Upper lobe of right lung (tissue), 1 donor: ENCODE measurements at places on chromosomes 12 and 14.

DNA sequence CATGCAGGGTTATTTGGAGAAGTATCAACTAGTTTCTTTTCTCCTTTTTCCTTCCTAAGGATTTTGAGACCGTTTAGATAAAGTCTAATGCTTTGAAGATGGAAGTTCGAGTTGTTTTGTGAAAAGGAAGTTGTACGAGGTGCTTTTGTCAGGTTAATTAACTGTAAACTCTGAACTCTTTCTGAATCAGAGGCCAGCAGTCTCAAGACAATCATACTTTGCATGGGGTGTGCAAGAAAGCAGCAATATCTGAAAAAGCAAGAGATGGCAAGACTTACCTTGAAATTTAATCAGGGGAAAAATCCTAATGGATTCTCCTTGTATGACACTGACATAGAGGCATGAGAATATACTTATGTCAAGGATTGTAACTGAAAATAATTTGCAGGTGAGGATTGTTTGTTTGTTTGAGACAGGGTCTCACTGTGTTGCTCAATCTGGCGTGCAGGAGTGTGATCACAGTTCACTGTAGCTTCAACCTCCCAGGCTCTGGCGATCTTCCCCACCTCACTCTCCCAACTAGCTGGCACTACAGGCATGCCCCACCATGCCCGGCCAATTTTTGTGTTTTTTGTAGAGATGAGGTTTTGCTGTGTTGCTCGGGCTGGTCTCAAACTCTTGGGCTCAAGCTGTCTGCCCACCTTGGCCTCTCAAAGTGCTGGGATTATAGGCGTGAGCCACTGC lies 170.2 kb upstream of the HMGA2 start:
- H3K27me3 ChIP-seq, result no peaks in the 10 kb centered on the region
- no peak overlapping the region for H3K27ac ChIP-seq
- H3K4me3 ChIP-seq, result no peak overlapping the region
- no peaks in the 10 kb centered on the region for H3K36me3 ChIP-seq
- H3K4me1 ChIP-seq, result no peaks in the 10 kb centered on the region

DNA sequence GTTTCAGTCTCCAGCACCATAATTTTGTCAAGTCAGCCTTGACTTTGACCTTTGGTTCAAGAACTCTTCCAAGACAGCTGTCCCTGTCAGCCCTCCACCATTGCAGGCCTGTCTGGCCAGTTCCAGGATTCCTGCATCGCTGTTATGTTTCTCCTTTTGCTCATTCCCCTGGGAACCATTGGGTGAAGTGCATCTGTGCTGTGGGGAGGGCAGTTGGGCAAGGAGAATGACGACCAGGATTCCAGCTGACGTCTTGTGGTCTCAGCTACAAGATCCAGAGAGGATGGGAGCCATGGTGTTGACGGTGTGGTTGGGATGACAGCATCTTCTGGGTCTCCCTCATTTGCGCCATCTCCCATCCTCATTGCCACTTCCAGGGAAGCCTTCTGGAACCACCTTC lies 45.9 kb upstream of the SLC24A4 start:
- H3K27me3 ChIP-seq, result peaks cover 12% of the 10 kb centered on the region
- no peak overlapping the region for H3K4me3 ChIP-seq
- no peaks in the 10 kb centered on the region for H3K36me3 ChIP-seq
- no peak for DNase-seq

DNA sequence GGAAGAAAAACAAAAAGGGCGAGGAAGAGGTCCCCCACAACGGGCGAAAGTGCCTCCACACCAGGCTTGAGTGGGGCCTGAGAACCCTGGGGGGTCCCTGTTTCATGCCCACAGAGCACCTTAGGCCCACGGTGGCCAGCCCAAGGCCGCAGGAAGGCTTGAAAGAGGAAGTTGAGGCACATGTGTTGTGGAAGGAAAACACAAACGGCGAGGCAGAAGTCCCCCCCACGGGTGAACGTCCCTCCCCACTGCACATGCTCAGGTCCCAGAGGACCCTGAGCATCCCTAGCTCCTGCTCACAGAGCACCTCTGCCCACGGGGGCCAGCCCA lies 371.5 kb downstream of the ALG10 start:
- DNase-seq, result peak; percentile 40
- no peak overlapping the region for H3K4me3 ChIP-seq
- H3K36me3 ChIP-seq, result no peaks in the 10 kb centered on the region
- no peak overlapping the region for H3K27ac ChIP-seq
- no peaks in the 10 kb centered on the region for H3K27me3 ChIP-seq
- H3K4me1 ChIP-seq, result no peaks in the 10 kb centered on the region

GRCh38 chr12:94133964-94134795 lies 14.2 kb upstream of the PLXNC1 start:
- H3K4me1 ChIP-seq, result no peaks in the 10 kb centered on the region
- H3K4me3 ChIP-seq, result no peak overlapping the region
- H3K36me3 ChIP-seq, result no peaks in the 10 kb centered on the region

- no peaks in the 10 kb centered on the region for H3K4me1 ChIP-seq
- H3K4me3 ChIP-seq, result no peak overlapping the region
- no peak overlapping the region for H3K27ac ChIP-seq
- no peaks in the 10 kb centered on the region for H3K27me3 ChIP-seq
- DNase-seq, result no peak
Observed at GRCh38 chr12:61810486-61810885, 449.7 kb upstream of the USP15 start.

- H3K27ac ChIP-seq, result no peak overlapping the region
- H3K4me1 ChIP-seq, result peaks cover 11% of the 10 kb centered on the region
- H3K27me3 ChIP-seq, result no peaks in the 10 kb centered on the region
- no peak for DNase-seq
- no peak overlapping the region for H3K4me3 ChIP-seq
- no peaks in the 10 kb centered on the region for H3K36me3 ChIP-seq
Observed at GRCh38 chr14:56152221-56152620, 34.0 kb downstream of the PELI2 start.

GRCh38 chr14:38124506-38124905 lies 83.2 kb upstream of the SSTR1 start:
- H3K4me1 ChIP-seq, result no peaks in the 10 kb centered on the region
- H3K4me3 ChIP-seq, result no peak overlapping the region
- H3K27me3 ChIP-seq, result no peaks in the 10 kb centered on the region
- no peak for DNase-seq
- no peak overlapping the region for H3K27ac ChIP-seq

- no peaks in the 10 kb centered on the region for H3K4me1 ChIP-seq
- no peak overlapping the region for H3K4me3 ChIP-seq
- no peak overlapping the region for H3K27ac ChIP-seq
- no peaks in the 10 kb centered on the region for H3K27me3 ChIP-seq
- no peaks in the 10 kb centered on the region for H3K36me3 ChIP-seq
Observed at GRCh38 chr12:1273051-1273450, 282.0 kb downstream of the ERC1 start.

GRCh38 chr12:122951406-122951805 lies 14.9 kb downstream of the ABCB9 start:
- no peaks in the 10 kb centered on the region for H3K27me3 ChIP-seq
- no peak overlapping the region for H3K4me3 ChIP-seq
- no peak for DNase-seq
- H3K4me1 ChIP-seq, result peaks cover 10% of the 10 kb centered on the region
- no peak overlapping the region for H3K27ac ChIP-seq

GRCh38 chr14:54261283-54261682 lies 135.5 kb upstream of the CDKN3 start:
- no peak for DNase-seq
- H3K4me3 ChIP-seq, result no peak overlapping the region
- H3K27ac ChIP-seq, result no peak overlapping the region
- H3K36me3 ChIP-seq, result no peaks in the 10 kb centered on the region

DNA sequence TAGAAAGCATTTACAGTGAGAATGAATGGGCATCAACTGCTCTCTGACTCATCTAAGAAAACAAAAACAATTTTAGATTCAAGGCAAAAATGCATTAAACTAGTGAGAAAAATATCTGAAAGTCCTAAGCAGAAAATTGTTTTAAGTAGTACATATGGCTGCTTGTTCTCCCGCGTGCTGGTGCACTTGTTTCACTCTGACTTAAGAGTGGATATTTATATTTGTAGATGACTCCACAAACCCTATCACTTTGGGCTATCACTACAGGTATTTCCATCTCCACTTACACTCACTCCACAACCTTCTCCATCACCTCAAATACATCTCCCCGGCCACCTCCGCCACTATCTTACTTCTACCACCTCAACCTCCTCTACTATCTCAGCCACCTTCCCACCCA lies 253.9 kb upstream of the EGLN3 start:
- H3K27ac ChIP-seq, result no peak overlapping the region
- no peaks in the 10 kb centered on the region for H3K4me1 ChIP-seq
- H3K27me3 ChIP-seq, result peaks cover 13% of the 10 kb centered on the region
- H3K36me3 ChIP-seq, result no peaks in the 10 kb centered on the region
- no peak overlapping the region for H3K4me3 ChIP-seq

- no peaks in the 10 kb centered on the region for H3K4me1 ChIP-seq
- no peak for DNase-seq
- H3K27me3 ChIP-seq, result peaks cover 10% of the 10 kb centered on the region
- no peak overlapping the region for H3K27ac ChIP-seq
Observed at GRCh38 chr12:51538599-51538998, 52.4 kb upstream of the SCN8A start.

- H3K4me1 ChIP-seq, result no peaks in the 10 kb centered on the region
- H3K27ac ChIP-seq, result no peak overlapping the region
- H3K36me3 ChIP-seq, result no peaks in the 10 kb centered on the region
- no peaks in the 10 kb centered on the region for H3K27me3 ChIP-seq
- DNase-seq, result peak; percentile 40
- H3K4me3 ChIP-seq, result no peak overlapping the region
Observed at GRCh38 chr12:55696796-55697462, 10.8 kb downstream of the ITGA7 start.

DNA sequence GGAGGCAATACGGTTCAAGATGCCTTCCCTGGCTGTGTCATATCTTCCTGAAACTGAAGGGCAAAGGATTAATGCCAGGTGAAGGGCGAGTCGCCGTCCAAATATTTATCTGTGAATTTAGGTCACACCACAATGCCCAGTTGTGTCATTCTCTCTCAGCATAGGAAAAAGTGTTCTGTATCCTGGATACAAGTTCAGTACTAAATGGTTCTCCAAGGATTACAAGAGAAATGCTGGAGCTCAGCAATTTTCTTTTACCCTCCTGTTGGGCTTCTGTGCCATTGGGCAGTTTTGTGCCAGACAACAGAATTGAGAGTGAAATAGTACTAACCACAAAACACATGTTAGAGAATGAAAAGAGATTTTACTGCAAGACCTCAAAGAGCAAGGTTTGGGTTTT lies 493.9 kb downstream of the EGLN3 start:
- no peaks in the 10 kb centered on the region for H3K27me3 ChIP-seq
- H3K4me1 ChIP-seq, result no peaks in the 10 kb centered on the region
- no peak overlapping the region for H3K4me3 ChIP-seq
- no peaks in the 10 kb centered on the region for H3K36me3 ChIP-seq
- H3K27ac ChIP-seq, result no peak overlapping the region

DNA sequence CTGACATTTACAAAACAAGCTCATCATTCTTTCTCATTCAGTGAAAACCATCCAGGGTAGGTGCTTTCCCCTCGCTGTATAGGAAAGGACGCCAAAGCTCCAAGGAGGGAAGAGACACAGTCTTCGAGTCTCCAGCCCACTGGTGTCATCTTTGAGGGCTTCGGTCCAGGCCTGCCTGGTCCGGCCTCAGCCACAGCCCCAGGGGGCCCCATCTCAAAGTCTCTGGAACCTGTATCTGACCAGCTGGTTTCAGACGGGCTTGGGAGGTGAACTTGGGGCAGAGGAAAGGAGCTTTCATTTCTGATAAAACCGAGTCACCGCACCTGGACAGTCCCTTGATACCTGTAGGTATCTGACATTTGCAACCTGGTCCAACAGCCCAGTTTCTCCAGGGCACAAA lies 229.5 kb upstream of the RTL1 start:
- no peak overlapping the region for H3K4me3 ChIP-seq
- peaks cover 10% of the 10 kb centered on the region for H3K27me3 ChIP-seq
- no peaks in the 10 kb centered on the region for H3K36me3 ChIP-seq

- peaks cover 37% of the 10 kb centered on the region for H3K27me3 ChIP-seq
- H3K4me3 ChIP-seq, result no peak overlapping the region
- DNase-seq, result peak; percentile 58
- no peaks in the 10 kb centered on the region for H3K36me3 ChIP-seq
Observed at GRCh38 chr12:113062502-113063395, 6.2 kb downstream of the DTX1 start.

DNA sequence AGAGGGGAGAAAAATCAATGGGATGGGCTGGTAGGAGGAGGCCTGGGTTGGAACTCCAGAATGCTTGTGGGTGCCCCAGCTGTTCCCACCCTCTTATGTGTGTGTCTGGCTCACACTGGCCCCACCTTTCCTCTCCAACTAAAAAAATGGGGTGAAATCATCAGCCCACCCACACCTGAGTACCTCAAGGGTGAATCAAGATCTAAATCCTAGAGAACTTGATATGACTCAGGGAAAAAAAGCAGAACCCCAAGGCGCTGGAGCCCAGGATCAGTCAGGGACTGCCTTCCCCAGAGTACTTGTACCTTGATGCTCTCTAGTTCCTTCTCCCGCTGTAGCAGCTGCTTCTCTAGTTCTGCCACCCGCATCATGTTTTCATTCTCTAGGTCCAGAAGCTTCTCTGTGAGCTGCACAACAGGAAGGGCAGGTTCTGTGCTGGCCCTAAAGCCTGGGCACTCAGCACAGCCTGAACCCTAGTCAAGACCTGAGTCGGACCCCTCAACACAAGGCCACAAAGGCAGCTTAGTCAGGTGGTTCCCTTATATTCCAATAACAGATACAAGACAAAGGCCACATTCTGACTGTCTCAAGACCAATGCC lies 29.7 kb downstream of the PRPF40B start:
- no peak overlapping the region for H3K27ac ChIP-seq
- H3K36me3 ChIP-seq, result peaks cover 76% of the 10 kb centered on the region
- H3K4me3 ChIP-seq, result no peak overlapping the region
- peaks cover 18% of the 10 kb centered on the region for H3K4me1 ChIP-seq
- DNase-seq, result peak; percentile 20
- no peaks in the 10 kb centered on the region for H3K27me3 ChIP-seq

- H3K4me3 ChIP-seq, result no peak overlapping the region
- no peaks in the 10 kb centered on the region for H3K4me1 ChIP-seq
- H3K27me3 ChIP-seq, result no peaks in the 10 kb centered on the region
- H3K36me3 ChIP-seq, result no peaks in the 10 kb centered on the region
Observed at GRCh38 chr12:80157645-80158044, 58.3 kb downstream of the OTOGL start.

DNA sequence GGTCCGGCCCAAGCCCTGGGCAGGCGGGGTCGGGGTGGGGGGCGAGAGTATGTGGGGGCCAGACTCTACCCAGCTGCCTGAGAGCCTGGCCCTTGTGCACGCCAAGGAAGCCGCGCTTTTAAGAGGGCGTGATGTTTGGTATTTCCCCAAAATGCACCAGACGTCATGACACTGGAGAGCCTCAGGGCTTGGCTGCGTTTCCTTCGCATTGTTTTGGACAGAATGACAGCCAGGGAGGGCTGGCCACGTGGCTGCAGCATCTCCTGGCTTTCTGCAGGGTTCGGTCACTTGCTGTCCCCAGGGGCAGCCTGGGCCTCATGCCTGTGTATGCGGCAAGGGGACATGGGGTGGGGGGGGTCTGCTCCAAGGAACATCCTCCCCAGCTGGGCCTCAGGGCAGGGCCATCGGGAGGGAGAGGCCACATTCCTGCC lies 16.1 kb upstream of the NUDT14 start:
- peak overlapping the region; percentile 58 for H3K27ac ChIP-seq
- H3K4me3 ChIP-seq, result no peak overlapping the region
- peaks cover 58% of the 10 kb centered on the region for H3K27me3 ChIP-seq
- no peak for DNase-seq
- peaks cover 70% of the 10 kb centered on the region for H3K4me1 ChIP-seq
